Effector memory CD8-positive, alpha-beta T cell (primary cell): ENCODE measurements at places on chromosomes 4 and X.

DNA sequence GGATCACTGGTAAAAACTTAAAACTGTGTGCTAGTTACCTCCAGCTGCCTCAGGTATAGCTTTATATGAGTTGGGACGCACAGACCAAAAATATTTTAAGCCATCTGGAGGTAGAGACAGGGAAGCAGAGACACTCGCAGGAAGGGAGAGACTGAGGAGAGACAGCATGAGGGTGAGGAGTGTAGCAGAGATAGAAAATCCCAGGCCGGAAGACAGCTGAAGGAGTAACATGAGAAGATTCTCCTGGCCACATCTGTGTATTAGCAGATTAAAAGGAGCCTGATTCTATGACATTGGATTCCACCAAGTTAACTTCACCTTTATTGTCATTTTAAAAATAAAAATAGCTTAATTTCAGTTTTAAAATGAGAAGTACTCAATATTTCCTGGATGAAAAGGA lies 84.3 kb downstream of the PDLIM5 start:
- DNase-seq: no peak

DNA sequence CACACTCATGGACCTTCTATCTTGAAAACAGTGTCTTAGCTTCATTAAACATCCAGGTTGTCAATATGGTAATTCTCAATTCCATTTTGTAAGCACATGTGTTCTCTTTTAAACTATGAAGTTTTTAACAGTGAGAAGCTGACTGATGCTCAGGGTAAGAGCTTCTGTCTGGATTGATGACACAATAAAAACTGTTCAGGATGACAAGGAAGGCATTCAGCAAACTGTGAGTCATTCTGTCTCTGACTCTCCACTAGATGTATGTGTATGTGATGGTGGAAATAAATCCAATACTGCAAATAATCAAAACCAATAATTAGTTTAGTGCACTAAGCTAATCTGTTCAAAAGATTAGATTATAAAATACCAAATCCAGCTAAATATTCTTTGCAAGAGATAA lies 115.3 kb upstream of the ARX start:
- no peak for DNase-seq

- no peak for DNase-seq
These were observed 18.2 kb downstream of the SH3RF1 start for GRCh38 chr4:169252339-169253112.

DNA sequence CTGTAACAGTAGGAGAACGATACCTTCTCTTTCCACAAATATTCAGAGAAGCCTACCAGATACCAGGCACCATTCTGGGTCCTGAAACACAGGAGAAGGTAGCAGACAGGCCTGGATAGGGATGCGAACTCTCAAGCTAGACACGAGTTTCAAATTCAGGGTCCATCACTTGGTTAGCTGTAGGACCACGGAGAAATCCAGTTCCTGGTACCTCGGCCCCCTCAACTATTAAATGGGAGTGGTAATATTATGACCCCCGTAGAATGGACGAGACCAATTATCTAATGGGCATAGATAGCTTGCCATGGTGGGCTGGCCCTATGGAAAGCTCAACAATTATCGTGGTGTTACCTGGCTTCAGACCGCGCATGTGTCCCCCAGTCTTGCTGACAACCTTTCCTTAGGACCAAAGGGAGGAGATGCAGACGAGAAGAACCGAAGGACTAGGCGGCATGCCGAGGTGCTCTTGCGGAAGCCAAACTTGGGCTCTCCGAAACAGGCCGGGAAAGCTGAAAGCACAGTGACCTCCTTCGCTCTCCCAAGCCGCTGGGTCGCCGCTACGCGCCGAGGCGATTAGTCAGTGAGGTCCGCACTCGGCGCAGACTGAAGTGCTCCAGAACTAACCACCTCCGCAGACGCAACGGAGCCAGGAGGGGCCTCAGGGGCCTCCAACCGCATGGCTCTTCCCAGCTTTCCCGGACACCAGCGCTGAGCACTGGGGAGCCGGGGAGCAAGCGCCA lies 19.6 kb downstream of the NKX3-2 start:
- no peak for DNase-seq

GRCh38 chr4:86720508-86721068 lies 126.5 kb downstream of the PTPN13 start:
- DNase-seq: no peak

DNA sequence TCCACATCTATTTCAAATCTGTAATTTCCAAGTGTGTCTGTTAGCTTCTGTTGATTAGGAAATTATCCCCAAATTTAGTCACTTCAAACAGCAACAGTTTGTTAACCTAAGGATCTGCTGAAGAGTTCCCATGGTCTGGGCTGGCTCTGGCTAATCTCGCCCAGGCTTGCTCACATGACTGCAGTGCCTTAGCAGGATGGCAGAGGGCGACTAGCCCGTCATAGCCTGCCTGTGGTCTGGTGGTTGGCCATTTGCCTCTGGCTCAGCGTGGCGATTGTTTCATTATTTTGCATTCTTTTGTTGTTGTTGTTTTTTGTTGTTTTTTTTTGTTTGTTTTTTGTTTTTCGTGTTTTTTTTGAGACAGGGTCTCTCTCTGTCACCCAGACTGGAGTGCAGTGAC lies 264.0 kb downstream of the TRIML1 start:
- DNase-seq: no peak

- DNase-seq: no peak
These were observed 4.7 kb downstream of the USP51 start for GRCh38 chrX:55484948-55485347.
